ENCODE measurements at places on chromosomes 1 and 21.

DNA sequence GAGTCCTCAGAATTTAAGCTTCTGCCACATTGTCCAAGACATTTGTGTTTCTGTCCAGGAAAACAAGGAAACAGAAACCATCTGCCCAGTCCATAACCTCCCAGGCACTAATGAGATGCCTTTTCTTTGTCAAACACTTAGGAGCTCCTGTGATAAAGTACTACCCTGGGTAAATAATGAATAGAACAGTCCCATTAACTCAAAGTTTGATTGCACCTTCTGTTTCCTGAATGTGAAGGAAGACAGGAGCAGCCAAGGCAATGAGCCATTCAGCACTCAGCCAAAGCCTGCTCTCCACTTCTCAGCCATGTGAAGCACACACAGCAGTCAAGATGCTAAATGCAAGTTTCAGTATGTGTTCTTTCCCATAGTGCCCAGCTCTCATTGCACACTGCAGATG, 199.8 kb downstream of the SEC16B start:
- no peak for DNase-seq

DNA sequence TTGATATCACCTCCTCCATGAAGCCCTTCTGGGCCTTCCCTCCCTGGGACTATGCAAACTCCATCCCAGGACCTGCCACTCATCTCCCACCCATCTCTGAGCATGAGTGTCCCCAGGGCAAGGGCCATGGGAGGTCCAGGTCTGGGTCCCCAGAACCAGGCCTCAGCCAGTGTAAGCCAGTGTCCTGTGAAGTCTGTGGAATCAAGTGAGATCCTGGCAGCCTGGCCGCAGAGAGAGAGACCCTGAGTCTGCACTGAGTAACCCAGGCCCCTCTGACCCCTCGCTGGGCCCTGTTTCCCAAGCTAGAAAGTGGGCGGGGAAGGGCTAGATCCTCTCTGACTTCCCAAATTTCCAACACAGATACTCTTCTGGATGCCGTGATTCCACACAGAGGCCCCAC, 132.7 kb downstream of the DMRTB1 start:
- no peak for DNase-seq

DNA sequence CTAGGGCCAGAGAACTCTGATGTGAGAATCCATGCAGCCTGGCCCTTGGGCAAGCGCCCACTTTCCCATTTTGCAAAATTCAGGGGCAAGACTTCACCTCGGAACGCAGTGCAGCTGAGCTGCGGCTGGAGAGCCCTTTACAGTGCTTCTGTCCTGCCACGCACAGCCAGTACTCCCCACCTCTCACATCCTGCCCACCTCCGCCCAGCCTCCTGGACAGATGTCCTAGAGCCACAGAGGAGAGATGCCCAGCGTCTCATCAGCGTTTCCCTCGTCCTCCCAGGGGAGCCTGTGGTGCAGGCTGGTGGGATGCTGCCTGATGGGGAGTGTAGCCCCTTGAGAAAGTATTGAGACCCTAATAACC, 29.6 kb downstream of the RUNX3 start:
- DNase-seq, result peak; percentile 39

- DNase-seq, result no peak
Observed at GRCh38 chr1:71885171-71885570, 397.2 kb downstream of the NEGR1 start.

DNA sequence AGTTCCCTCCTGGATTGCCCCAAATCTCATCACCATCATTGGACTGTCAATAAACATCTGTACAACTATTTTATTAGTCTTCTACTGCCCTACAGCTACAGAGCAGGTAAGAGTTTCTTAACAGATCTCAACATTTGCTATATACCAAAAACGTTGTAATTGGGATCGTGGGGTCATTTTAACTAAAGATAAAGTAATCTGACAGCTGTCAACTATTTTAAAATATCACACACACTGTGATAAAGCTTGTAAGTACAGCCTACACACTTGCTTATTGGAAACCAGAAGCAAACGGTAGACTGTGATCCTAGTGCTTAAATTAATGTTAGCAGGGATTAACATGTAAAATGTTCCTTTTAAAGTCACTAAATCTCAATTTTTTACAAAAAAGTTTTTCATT, 7.9 kb downstream of the CEPT1 start:
- DNase-seq, result no peak

- no peak for DNase-seq
Observed at GRCh38 chr1:229237320-229237719, 33.6 kb upstream of the RAB4A start.

DNA sequence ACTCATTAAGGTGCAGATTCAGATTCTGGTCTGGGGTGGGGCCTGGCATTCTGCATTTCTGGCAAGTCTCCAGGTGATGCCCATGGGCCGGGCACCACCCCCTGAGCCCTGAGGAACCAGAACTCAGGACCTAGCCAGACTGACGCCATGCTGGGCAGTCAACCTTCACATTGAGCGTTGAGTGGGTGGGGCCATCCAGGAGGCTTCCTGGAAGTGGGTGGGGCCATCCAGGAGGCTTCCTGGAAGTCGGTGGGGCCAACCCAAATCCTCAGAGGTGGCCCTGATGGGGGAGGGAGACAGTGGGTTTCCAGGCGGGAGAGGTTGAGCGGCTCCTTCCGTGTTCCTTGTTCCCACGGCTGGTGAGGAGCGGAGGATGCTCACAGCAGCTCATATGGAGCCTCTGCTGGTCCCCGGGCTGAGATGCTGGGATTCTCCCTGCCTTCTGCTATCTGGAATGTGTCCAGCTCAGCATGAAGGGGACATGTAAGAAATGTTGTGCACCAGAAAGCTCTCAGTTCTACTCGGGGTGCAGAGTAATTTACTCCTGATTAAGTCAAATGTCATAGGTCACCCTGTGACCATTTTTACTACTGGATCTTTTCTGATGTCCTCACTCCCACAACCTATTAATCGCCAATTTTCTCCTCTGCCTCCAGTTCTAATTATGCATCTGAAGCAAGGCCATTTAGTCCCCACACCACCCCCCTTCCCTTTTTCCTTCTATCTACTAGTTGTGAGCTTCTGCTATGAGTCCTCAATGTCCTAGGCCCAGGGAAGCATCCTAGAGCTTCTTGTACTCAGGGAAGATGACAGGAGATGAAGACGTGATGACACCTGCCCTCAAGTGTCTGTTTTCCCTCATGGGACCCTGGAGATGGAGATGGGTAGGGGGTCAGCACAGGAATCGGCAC, 435.4 kb downstream of the PTPRU start:
- DNase-seq, result peak; percentile 11

- no peak for DNase-seq
Observed at GRCh38 chr1:217494767-217495166, 136.1 kb downstream of the GPATCH2 start.

DNA sequence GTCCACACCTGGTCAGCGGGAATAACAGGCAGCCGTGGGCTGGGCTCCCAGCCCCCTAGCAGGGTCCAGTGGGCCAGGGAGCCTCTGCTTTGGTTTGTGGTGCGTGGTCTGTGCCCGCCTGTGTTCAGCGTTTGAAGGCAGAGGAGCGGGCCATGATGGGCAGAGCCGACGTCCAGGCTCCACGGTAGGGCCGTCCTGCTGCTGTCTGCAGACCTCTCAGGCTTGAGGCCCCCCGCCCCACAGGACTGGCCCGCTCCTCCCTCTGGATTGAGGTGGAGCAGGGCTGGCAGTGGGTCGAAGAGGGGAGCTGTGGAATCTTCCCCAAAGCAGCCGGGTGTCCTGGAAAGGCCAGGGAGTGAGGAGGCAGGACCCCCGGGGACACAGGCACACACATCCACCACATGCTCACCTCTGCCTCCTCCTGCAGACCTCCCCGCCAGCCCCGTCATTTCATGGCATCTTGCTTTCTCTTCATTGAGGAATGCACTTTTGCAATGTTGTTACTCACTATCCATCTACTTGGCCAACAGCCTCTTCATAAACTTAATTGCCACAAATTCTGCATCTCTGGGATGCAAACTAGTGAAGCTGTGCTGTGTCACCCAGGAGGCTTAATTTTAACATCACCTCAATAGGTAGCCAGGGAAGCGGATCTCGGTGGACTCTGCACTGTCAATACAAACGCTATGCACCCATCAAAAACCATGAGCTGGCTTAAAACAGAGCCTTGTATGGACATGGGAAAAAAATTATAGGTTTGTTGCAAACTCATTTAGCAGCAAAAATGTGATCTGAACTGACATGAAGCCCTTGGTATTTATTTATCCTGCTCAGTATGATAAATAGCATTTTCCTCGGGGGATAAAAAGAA, 85.9 kb downstream of the PDE9A start:
- no peak for DNase-seq

GRCh38 chr1:48616710-48617109, 144.7 kb upstream of the SPATA6 start:
- no peak for DNase-seq
